ENCODE measurements at places on chromosomes 4 and X.

GRCh38 chr4:141914746-141915145 lies 278.4 kb downstream of the IL15 start:
- DNase-seq = no peak

GRCh38 chr4:82780170-82780751 lies 18.3 kb downstream of the SCD5 start:
- DNase-seq = no peak

- DNase-seq = no peak
Measured at GRCh38 chrX:28586981-28587551, at the start of gene IL1RAPL1. IL1RAPL1 (plus strand) TSS chrX:28587446.

GRCh38 chrX:72305286-72306084 lies at the start of gene CITED1:
CITED1 (minus strand) TSS chrX:72305914; CDS start chrX:72302869, 3,045 bp downstream.
- no peak for DNase-seq

GRCh38 chrX:13419276-13419675 lies 99.4 kb upstream of the ATXN3L start:
- no peak for DNase-seq

DNA sequence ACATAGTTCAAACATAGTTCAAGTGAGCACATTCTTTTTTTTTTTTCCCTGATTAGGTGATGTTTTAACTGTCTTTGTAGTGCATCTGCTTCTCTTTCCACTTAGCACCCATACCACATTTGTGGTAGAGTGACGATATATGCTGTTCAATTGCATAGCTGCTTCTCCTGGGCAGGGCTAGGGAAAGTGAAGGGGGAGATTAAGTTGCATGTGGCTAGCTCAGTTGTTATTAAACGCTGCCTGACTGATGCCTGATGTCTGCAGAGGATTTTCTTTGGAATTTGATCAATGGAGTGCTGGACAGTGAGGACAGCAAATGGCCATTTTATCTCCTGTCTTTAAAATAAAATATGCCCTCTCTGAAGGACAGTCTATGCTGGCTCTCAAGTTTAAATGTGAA lies 63.7 kb downstream of the ANK2 start:
- no peak for DNase-seq

All from pancreas (tissue), 10 donors.